ENCODE measurements at places on chromosomes 3 and 15.

GRCh38 chr15:67137951-67138848 lies 72.8 kb downstream of the SMAD3 start:
- DNase-seq = no peak

- peak; percentile 18 for DNase-seq
Observed at GRCh38 chr3:65334045-65334665, 646.4 kb upstream of the ADAMTS9 start.

DNA sequence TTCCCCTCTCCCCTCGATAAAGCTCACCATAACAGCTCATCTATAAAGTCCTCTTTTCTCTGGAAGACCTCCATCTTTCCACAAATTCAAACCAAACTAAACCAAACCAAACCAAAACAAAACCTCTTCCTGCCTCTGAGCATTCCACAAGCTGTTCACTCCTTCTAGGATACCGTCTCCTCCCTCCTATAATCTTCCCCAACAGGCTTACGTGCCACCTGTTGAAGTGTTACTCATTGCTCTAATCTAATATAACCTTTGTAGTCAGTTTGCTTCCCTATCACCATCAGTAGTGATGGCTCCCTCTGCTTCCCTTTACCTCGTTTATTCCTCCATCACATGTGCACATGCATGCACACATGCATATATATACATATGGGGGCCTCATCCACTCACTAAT lies 12.7 kb upstream of the CCR9 start:
- no peak for DNase-seq

GRCh38 chr3:171535133-171535532 lies 74.9 kb upstream of the TNIK start:
- DNase-seq = no peak

DNA sequence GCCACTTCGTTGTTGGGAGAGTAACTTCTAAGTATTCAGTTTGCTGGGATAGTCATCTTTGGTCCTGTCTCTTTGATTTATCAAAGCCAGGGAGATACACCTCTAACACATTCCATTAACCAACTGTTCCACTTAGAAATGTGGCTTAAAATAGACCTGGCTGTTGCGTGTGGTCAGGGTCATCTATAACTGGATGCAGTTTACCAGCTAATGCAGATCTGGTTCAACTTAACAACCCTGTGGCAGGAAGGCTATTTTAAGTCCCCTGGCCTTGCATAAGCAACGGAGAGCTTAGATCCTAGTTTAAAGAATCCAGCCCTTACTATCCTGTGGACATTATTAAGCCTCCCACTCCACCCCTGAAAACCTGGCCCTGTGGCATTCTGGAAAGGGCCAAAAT lies 28.1 kb upstream of the CAPN3 start:
- DNase-seq = no peak

GRCh38 chr3:57227930-57228751 lies 612 bp downstream of the APPL1 start:
- DNase-seq = peak; percentile 66

DNA sequence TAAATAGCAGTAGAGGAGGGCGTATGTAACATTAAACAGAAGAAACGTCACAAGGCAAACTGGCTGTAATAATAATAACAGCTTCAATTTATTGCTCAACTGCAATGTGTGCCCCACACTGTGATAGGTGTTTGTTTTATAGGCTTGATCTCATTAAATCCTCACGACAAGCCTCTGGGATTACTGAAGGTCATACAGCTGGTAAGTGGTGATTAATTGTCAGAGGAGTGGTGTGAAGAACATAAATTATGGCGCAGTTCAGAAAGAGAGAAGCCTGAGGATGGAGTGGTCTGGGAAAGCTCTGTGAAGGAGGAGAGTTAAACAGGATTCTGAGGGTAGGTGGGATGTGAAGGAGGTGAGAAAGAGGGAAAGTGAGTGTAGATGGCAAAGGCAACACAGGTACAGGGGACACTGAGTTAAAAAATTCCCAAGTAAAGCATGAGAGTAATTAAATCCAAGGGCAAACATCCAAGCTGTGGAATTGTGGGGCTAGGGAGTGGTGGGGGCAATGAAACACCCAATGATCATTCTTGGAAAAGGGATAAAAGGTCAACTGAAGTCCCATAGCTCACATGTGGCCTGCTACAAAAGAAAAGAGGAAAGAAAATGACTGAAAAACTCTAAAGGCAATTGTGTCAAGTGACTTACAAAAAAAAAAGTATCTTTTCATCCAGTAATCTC lies 16.5 kb upstream of the GLCE start:
- DNase-seq = no peak

DNA sequence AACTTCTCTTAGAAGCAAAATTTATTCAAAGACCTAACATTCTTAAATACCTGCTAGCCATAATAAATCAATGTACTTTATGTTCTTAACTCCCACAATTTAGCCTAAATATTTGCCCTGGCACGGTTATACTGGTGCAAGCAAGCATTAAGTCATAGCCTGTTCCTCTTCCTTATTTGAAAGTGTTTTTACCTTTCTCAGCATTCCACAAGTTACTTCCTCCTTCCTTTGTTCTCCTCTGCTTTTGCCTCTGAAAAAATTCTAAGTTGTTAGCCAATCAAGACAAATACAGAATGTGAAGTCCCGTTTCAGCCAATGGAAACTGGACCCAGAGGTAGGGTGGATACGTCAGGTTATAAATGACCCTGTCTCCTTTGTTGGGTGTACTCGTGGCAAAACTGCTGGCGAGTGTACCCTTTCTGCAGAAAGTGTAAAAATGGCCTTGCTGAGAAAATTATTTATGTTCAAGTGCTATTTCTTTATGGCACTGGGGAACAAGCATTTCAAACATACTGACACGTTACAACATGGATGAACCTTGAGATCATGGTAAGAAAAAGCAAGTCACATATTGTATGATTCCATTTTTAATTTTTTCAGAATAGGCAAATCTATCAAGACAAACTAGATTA lies 3.1 kb upstream of the TATDN2 start:
- DNase-seq = no peak

- no peak for DNase-seq
Observed at GRCh38 chr3:21672303-21672702, 78.7 kb downstream of the ZNF385D start.

DNA sequence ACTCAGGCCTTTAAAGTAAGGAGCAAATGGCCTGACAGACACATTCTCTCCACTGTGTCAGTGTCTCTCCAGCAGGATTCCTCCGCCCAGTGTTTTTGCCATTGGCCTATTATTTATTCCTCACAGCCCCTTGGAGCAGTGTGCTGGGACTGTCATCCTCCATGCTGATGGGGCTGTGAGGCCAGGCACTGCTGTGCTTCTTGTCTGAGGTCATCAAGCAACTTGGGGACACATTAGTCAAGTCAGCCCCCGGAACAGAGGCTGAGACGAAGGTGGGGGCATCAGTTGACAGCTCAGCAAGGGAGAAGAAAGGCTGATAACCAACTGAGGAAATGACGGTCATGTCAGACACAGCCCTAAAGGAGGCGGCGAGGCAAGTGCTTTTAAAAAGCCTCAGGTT lies 67.4 kb downstream of the XXYLT1 start:
- DNase-seq = no peak

GRCh38 chr15:44011238-44011854 lies 183.7 kb downstream of the FRMD5 start:
- no peak for DNase-seq

GRCh38 chr3:86037916-86038315 lies 953.0 kb downstream of the VGLL3 start:
- no peak for DNase-seq

GRCh38 chr3:123652342-123652984 lies 67.6 kb upstream of the HACD2 start:
- DNase-seq = peak; percentile 83

DNA sequence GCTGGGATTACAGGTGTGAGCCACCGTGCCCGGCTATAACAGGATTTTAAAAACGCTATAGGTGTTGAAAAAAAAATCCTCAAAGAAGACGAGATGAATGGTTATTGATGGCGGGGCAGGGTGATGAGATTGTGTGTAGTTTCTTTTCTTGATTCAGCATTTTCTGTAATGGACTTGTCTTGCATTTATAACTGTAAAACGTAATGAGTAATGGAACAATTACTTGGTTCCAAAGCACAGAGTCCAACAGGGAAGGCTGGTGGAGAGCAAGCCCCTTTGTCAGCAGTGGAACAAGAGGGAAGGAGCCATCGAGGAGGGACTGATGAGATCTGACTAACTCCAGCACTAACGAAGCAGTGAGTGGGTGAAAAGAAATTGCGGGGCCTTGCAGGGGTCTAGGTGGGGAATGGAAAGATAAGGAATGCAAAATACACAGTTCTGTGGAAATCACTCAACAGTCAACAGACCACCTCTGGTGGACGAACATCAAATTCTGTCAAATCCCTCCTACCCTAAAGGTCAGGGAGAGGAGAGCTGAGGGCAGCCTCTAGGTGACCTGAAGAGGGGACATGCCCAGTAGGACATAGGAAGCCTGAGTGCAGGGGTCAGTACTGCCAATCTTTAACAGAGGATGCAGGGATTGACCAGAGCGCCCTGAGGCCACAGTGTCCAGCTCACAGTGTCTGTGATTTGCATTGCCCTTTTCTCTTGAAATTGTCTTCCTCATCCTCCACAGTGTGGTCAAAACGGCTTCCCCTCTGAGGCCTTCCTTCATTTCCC lies 23.1 kb upstream of the CDCP1 start:
- DNase-seq = no peak

GRCh38 chr3:194654443-194654842 lies 17.5 kb downstream of the LSG1 start:
- no peak for DNase-seq

DNA sequence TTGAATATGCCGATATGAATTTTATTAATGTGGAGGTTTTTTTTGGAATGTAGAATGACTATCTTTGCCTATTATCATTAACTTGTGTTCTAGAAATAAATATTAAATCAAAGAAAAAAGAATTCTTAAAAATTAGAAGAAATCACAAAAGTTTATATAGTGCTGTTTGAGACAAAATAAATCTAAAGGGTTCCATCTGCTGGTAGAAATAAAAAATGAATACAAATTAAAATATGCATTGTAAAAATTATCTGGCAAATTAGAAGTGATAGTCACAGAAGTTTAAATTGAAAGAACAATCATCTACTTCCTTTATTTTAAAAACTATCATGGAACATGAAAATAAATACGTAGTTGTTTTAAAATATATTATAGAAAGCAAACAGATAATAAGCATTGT lies 22.7 kb upstream of the ZBTB20 start:
- no peak for DNase-seq

GRCh38 chr15:69253156-69253555 lies 45.6 kb upstream of the PAQR5 start:
- no peak for DNase-seq

DNA sequence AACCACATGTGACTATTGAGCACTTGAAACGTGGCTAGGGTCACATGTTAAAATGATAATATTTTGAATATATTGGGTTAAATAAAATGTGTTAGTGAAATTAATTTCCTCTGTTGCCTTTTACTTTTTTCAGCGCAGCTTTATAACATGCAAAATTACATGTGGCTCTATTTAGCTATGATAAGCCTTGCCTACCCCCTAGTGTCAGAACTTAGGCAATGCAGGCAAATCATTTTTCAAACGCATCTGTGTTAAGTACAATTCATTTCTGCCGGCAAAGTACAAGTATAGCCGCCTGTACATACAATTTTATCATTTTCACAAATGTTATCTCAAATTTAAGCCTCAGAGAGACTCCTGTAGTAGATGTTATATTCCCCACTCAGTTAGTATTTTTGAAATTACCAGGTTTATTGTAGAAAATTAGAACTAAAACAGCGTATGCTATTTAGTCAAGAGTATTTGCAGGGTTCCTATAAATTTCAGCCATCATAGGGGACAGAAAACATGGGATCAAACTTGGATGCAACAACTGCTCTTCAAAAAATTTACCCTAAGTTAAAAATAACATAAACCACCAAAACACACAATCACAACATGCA lies 56.1 kb downstream of the TAFA4 start:
- DNase-seq = peak; percentile 63

DNA sequence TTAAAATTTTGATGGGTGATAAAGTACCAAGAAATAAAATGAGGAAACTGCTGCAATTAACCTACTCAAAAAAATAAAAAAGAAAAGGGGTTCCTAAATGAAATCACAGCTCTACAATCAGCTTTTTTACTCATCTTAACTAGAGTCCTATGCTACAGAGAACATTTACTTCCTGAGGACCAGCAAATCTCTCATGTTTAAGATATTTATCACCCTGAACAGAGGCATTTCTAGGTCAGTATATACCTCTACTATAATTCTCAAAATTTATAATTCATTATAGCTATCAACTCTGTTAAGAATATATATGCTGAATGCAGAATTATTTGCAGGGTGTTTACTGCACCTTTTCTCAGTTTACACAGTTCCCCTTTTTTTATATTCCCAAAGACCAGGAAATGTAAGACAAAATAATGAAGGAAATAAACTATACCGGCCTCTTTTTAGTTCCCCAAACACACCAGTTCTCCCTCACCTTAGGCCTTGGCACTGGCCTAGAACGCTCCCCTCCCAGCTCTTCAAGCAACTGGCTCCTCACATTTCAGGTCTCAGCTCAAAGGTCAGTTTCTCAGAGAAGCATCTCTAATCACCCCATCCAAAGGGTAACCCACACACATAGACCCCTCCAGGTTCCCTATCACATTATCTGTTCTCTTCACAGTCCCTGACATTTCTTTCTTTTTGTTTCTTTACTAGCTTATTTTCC lies 71.1 kb downstream of the LRRFIP2 start:
- DNase-seq = no peak

- no peak for DNase-seq
Observed at GRCh38 chr3:32983124-32983523, 31.7 kb downstream of the CCR4 start.

GRCh38 chr3:77040216-77040615 lies 317 bp downstream of the ROBO2 start:
- no peak for DNase-seq

GRCh38 chr15:57509965-57510364 lies 81.7 kb upstream of the MYZAP start:
- DNase-seq = no peak

DNA sequence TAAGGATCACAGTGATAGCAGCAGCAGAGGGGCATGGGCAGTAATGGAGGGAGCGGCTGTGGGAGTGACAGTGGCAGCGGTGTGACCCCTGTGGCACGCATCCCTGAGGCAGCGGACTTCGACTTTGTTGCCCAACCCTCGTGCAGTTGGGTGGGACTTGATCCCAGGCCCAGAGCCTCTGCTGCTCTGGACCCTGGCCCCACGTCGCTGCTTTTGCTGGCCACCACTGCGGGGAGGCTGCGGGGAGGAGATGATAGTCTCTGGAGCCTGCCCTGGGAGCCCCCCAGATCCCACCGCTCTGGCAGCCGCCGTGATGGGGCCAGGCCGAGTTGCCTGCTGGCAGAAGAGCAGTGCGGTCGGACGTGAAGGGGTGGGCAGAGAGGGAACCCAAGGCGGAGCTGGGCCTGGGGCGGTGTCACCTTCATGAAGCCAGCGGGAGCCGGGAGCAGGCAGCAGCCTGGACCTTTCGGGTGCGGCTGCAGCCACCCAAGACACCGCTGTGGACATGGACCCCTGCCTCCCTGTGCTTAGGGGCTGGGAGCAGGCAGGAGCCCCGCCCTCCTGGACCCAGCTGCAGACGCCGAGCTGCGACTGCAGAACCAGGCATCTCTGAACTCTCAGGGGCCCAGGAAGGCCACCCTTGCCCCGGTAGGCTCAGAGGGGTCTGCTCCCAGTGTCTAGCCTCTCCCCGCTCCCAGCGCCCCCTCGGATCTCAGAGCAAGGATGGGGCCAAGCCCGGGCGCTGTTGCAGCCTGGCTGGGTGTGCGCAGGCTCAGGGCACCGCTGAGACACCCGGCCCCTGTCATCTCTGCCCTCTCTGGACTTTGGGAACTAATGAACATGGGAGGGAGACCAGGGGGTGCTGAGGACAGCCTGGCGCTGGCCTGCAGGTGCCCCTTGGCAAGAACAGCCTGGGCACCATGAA lies 38.3 kb downstream of the COMMD2 start:
- no peak for DNase-seq

- no peak for DNase-seq
Observed at GRCh38 chr15:50277370-50277769, 11.8 kb upstream of the HDC start.

All from midbrain (tissue), 1 donor.